Transverse colon (tissue), 4 donors: ENCODE measurements at places on chromosomes 1 and 21.

- DNase-seq: no peak
These were observed 361.9 kb downstream of the HLX start for GRCh38 chr1:221241157-221241556.

DNA sequence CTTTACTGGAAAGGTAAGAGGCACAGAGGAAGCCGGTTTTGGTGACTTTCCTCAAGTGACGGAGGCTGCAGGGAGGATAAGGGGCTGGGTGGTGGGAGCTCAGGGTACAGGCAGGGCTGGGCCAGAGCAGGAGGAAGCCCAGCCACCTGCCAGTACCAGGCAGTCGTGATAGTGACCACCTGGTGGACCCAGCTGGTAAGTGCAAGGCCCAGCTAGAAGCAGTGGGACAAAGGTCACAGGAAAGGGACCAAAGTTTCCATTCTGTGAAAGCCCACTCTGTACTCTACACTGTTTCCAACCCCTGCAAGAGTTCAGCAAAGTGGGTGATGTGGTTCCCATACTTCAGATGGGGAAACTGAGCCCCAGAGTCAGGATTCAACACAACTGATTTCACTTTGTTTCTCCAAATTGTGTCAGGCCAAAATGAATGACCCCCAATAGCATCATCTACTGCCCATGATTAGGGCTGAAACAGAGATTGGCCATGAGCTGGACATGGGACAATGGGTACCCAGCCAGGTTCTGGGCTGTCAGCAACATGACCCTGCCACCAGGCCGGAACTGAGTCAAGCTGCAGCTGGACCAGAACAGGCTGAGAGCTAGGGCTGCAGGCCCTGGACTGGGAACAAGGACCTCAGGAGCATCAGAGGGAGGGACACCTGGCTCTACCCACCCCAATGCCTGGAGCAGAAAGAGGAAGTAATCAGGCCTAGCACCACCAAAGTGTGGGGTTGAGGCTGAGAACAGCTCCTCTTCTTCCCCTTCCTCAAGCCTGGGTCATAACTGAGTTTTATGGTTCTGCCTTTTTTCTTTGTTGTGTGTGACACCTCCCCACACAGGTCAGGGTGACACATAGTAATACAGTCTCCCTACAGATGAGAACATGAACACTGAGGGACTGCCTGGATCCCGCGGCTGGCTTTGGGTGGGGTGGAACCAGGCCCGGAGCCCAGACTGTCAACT is 50.2 kb downstream of the KCNN3 start:
- DNase-seq: no peak

GRCh38 chr1:217089361-217090014 is 366.3 kb upstream of the ESRRG start:
- peak; percentile 48 for DNase-seq

- peak; percentile 9 for DNase-seq
These were observed 91.0 kb downstream of the OLFML2B start for GRCh38 chr1:161932668-161933067.

GRCh38 chr1:27656157-27656893 is 15.7 kb downstream of the IFI6 start:
- peak; percentile 49 for DNase-seq
